NAMALWA (cell line): ENCODE measurements at places on chromosomes 2 and 18.

- DNase-seq, result no peak
Observed at GRCh38 chr18:72774914-72775313, 92.9 kb downstream of the NETO1 start.

GRCh38 chr2:8575834-8576423 lies 105.9 kb upstream of the ID2 start:
- DNase-seq, result peak; percentile 55

- no peak for DNase-seq
Observed at GRCh38 chr2:191899410-191899809, 52.5 kb upstream of the CAVIN2 start.

DNA sequence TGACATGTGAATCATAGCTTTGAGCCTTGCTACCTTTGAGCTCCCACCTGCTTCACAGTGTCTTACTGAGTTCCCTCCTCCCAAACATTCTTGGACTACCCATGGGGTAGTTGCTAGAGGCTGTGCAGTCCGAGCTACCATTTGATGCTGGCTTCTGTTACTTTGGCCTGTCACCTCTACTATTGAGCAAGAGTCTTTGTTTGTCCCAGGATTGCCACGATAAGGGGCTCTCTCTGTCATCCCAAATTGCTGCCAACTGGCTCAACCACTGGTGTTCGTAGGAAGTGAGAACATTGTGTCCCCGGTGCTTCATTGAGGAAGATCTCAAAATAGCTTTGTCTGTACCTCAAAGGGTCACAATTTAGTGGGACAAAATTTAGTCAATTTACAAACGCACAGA lies 59.1 kb upstream of the PAX8 start:
- no peak for DNase-seq

GRCh38 chr2:173239644-173240043 lies 115.0 kb upstream of the CDCA7 start:
- DNase-seq, result no peak

DNA sequence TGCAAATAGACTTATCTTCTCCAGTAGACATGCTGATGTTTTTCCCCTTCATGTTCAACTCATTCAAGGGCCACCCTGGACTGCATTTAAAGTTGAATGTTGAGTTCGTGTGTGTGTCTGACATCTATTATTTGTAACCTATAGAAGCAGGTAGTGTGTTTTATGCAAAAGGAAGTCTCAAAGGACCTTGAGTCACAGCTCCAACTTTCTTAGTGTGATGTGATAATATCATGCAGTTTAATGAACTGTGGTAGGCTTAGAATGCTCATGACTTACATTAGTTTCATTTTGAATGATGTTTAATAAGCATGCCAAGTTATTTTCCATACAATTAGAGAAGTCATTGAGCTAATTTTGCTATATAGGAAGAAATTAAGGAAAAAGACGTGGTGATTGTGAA lies 67.9 kb downstream of the CERS6 start:
- no peak for DNase-seq

- no peak for DNase-seq
Observed at GRCh38 chr2:144405982-144406788, 113.7 kb downstream of the ZEB2 start.

DNA sequence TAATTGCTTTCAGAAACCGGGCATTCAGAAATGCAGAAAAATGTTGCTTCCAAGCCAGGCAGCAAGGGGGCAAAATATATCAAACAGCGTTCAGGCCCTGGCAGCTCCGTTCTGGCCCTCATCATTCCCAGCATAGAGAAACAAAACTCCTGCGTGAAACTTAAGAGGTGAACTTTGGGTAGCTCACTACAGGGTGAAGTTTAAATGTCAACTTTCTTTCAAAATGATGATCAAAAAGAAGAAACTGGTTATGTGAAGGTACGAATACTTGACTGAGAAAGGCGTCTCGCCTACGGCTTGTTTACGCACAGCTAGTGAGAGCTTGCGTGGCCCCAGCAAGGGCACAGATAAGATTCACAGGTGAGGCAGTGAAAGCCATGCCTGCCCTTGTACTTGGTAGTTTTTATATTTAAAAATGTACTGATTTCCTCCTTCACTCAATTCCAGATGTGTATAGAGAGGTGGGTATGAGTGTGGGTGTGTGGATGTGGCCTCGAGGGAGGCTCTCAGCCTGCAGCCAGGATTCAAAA lies 127.5 kb downstream of the NFATC1 start:
- DNase-seq, result peak; percentile 62

GRCh38 chr18:355678-356077 lies 87.8 kb upstream of the THOC1 start:
- DNase-seq, result no peak

GRCh38 chr18:48036641-48037421 lies 106.4 kb upstream of the SMAD2 start:
- DNase-seq, result no peak
